ENCODE measurements at places on chromosomes 12 and 14.

GRCh38 chr12:111842556-111843396, 748 bp downstream of the MAPKAPK5 start:
- DNase-seq: peak; percentile 23

GRCh38 chr14:70871863-70872677, 35.2 kb upstream of the PCNX1 start:
- no peak for DNase-seq

GRCh38 chr12:39912211-39912980, 193.5 kb downstream of the SLC2A13 start:
- no peak for DNase-seq

GRCh38 chr12:5203274-5203673, 159.6 kb downstream of the KCNA5 start:
- no peak for DNase-seq

DNA sequence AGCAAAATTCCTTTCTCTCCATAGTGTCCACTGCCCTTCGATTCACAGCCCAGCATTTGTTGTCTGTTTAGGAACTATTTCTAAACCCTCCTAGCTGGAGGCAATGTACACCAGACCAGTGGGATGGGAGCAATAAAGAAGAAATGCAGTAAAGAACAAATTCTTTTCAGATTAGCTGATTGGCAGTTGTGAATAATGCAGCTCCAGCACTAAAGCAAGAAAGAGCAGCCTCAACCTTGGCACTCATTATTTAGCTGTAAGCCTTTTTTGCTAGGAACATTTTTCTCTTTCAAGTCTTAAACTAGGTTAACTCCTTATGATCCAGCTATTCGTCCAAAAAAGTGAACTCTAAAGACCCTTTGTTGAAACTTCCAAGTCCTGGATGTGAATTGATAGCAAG, 580.5 kb upstream of the STXBP6 start:
- DNase-seq: peak; percentile 3

DNA sequence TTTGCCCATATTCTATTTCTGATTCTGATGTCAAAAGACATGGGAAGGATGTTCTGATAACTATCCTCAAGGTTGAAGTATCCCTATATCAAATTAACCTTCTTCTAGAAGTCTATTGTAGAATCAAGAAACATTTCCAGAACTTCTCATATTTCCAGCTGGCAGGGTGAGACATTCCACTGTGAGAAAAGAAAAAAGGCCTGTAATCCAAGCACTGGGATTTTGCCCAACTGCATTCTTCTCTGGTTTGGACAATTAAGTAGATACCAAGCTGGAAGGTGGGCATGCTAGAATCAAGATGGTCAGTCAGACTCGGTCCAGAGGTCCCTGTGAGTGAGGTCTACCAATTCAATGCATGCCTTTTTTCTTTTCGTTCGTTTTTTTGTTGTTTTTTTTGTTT, 60.9 kb downstream of the MAP3K9 start:
- DNase-seq: no peak

- DNase-seq: peak; percentile 34
Observed at GRCh38 chr12:113766131-113766878, 199.8 kb downstream of the RBM19 start.

DNA sequence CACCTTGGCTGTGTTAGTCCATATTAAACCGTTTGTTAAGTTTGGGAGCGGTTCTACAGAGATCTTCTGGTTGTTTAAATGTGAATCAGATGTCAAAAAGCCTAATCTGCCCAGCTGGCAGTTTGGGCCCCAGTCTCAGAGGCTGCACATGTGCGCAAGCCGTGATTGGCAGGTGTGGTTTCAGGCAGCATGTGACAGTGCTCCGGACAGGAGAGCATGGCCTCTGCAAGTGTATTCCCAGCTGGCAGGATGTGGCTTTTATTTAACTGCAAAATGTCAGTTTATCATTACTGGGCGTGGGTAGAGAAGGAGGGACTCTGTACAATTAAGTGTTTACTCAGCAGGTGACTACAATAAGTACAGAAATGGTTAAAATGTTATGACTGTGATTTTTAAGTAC, 77.5 kb downstream of the PELI2 start:
- DNase-seq: no peak

GRCh38 chr14:51744372-51745130, 92.8 kb downstream of the FRMD6 start:
- no peak for DNase-seq

DNA sequence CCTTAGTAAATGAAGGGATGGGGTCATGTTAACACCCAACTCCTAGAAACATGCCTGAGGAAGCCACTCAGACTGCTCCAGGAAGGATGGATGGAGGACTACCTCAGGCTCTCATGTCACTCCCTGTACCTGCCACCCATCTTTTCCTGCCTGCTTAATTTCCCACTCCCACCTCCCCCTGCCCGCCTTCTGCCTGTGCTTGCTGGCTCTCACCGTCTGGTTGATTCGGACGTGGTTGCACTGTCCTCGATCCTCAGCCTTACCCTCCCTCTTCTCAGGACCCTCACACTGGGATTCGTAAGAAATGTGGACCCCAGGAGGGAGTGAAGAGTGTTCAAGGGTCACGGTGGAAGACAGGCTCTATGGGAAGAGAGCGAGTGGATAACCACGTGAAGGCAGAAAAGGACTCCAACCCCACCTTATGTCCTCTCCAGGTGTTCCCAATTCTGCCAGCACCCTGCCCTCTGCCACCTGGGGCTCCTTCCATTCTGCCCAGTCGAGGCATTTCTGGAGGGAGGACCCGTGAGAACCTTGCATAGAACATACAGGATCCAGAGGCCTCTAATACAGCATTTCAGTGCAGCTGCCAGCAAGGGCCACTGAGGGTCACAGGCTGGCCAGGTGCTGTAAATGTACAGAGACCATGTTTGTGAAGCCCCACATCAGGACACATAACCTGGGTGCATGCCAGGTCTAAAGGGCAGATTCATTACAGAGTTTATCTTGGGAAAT, 12.9 kb downstream of the ITGB7 start:
- no peak for DNase-seq

- no peak for DNase-seq
Observed at GRCh38 chr12:103680591-103681141, 93.6 kb downstream of the STAB2 start.

DNA sequence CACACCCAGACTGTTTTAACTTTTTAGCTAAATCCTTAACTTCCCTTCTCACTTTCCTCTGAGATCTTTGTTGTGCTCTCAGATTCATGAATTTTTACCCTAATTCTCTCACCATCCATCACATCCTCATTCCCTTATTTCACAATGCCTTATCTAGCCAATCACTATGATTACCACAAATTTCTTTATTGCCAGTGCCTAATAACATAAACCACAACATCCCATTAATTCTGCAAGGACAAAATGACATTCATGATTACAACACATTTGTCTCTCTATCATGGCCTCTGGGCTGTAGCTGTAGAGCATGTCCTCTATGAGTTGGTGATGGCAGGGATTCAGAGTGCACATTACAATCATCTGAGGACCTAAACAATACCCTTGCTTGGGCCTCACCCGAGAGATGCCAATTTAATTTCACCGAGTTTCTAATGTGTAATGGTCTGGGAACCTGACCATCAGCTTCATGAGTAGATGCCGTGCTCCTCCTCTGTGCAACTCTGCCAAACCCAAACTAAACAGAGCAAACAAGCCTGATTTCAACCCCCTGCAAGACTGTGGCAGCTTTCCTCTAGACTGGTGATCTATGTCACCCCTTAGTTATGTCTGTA, 99.3 kb downstream of the SPTSSA start:
- DNase-seq: no peak

- no peak for DNase-seq
Observed at GRCh38 chr14:30915596-30915995, 41.2 kb downstream of the COCH start.

DNA sequence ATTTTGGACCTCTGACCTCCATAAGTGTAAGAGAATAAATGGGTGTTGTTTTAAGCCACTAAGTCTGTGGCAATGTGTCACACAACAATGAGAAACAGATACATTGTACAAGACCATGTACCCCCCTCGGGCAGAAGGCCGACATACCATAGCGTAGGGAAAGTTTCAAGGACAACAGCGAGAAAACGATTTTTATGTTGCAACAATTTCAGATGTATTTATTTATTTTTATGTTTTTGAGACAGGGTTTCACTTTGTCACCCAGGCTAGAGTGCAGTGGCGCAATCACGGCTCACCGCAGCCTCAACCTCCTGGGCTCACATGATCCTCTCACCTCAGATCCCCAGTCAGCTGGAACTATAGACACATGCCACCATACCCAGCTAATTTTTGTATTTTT, 136.4 kb upstream of the NCOR2 start:
- DNase-seq: no peak

DNA sequence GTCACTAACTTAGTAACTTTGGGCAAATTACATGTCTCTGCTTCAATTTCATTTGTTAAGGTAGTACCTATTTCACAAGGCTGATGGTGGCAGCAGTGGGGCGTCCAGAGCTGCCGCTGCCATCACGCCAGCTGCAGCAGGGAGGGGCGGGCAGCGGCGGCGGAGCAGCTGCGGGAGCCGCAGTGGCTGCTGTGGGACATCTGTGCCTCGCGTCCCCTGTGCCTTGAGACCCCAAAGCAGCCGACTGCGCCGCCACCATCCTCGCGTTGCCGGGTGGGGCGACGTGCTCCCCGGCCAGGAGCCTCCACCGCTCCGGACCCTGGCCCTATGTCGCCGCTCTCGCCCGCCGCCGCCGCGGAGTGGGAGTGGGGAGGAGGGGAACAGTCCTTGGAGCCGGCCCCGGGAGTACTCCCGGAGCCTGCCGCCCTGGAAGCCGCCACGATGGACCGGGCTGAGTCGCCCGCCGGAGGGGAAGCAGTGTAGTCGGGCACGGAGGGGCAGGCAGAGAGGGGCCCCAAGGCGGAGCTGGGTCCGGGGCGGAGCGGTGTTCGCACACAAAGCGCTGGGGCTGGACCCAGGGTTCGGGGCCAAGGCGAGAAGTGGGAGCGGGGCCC, 51.4 kb downstream of the A2M start:
- DNase-seq: peak; percentile 83

GRCh38 chr12:47900131-47901062, 4.4 kb downstream of the VDR start:
- DNase-seq: no peak

GRCh38 chr12:109934026-109934425, 34.0 kb downstream of the TCHP start:
- DNase-seq: no peak

- DNase-seq: peak; percentile 3
Observed at GRCh38 chr14:67851785-67852410, 32.3 kb downstream of the RAD51B start.

DNA sequence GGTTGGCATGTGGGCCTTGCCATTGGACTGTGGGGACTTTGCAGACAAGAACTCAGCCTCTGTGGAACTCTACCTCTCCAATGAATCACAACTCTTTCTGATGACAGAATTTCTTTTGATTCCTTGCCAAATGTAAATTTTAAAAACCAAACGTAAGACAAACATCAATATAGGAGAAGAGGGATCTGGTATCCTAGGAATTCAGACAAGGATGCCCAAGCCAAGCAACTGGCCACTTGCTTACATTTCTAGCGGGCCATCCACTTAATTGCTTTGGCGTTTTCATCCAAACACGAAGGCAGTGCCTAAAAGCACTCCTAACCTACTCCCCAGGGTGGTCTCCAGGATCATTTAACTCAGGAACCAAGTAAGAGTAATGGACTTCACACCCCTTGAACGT, 23.4 kb upstream of the RAB35 start:
- no peak for DNase-seq

DNA sequence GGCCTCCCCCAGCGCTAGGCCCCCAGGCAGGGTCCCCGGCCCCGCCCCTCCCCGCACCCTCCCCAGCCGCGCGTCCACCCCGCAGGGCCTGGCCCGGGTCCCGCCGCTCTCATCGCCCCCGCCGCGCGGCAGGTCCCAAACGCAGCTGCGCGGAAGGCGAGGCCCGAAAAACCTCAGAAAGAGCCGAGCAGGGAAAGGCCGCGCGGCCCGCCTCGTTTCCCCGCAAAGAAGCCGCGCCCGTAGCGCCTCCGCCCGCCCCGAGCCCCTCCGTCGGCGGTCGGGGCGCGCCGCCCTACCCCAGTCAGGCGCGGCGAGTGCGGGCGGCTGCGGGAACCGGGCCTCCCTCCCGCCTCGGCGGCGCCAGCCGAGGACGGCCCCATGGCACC, 324 bp downstream of the POLE start:
- peak; percentile 83 for DNase-seq

- peak; percentile 42 for DNase-seq
Observed at GRCh38 chr12:12612358-12612757, 682 bp downstream of the CREBL2 start.

DNA sequence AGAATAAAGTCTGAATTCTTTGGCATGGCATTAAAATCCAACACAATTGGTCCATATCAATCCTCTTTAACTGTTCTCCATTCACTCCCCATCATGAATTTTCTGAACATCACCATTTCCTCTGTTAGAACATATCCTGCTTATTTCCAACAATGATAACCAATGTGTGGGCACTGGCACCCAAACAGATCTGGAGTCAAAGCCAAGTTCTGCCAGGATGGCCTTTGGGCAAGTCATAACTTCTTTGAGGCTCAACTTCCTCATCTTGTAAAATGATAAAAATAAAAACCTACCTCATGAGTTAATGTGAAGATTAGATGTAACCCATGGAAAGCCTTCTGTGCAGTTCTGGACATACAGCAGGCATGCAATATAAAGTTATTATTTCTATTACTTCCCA, 12.5 kb downstream of the PAWR start:
- DNase-seq: no peak

DNA sequence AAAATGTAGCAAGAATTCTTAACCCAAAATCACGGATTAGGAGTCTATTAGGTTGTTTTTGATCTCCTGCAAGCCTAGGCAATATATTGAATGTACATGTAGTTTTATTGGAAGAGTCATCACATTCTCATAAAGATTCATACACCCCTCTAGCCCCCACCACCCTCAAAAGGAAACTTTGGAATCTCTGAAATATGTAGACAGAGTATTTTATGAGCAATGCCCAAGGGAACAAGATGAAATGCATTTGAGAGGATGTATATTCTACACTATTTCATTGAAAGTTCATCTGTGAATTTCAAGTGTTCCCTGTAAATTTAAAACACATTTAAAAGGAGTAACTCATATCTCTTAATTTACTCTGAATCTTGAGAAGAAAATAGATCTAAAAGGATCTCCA, 103.7 kb downstream of the SYT1 start:
- no peak for DNase-seq

DNA sequence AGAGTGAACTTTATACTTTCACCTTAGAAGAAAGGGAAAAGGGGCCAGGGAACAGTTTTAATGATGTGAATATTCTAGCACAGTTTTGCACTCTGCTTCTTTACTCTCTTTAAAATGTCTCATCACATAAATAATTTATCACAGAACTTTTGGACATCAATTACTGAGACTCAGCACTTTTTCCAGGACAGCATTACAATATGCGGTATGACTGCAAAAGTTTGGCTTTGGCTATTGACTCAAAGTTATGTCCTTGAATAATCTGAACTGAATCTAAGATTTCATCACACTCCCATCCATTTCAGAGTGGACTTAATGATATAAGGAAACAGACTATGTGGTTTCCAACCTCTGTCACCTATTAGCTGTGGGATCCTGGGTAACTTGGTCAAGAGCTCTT, 11.7 kb downstream of the CCER1 start:
- DNase-seq: no peak

- DNase-seq: no peak
Observed at GRCh38 chr12:26867080-26867479, 34.1 kb upstream of the ITPR2 start.

- no peak for DNase-seq
Observed at GRCh38 chr12:91562476-91562875, 379.9 kb upstream of the DCN start.

All from neural progenitor cell (in vitro differentiated cells).